Retinal pigment epithelial cell (primary cell): ENCODE measurements at places on chromosomes 5 and 9.

- no peak for DNase-seq
These were observed 62.2 kb upstream of the ANXA1 start for GRCh38 chr9:73089304-73089985.

GRCh38 chr9:100587375-100587774 lies 9.5 kb downstream of the CAVIN4 start:
- DNase-seq = no peak

DNA sequence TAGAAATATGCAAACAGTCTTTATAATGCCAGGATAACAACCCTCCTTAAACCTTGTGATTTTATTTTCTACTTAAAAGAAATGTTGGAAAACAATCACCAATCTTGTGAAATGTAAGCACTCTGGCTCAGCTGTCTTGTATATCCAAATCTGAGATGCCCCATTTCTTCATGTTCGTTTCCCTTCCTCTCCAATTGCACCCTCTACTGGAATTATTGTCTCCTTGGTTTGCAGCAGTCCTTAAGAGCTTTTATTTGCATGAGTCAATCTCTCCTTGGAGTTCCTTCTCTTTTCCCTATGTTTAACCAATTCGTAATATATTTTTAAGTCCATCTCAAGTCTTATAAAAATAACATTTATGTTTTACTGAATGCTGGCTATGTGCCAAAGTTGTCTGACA lies 362.0 kb upstream of the CDH10 start:
- DNase-seq = peak; percentile 34

DNA sequence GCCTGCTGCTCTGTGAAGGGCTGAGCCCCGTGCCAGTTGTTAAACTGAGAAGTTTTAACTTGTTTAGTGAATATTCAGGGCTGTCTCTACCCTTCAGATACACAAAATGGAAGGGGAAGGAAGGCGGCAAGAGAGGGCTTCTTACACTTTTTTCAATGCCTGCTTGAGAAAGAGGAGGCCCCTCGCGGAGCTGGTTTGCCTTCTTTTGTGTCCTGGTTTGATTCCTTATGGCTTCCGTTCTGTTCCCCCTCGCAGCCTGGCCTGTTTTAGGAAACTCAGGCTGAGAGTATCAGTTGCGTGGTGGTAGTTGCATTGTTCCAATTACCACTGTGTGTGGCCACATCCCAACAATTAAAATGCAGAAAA lies 1.0 kb downstream of the FAM53C start:
- DNase-seq = no peak

DNA sequence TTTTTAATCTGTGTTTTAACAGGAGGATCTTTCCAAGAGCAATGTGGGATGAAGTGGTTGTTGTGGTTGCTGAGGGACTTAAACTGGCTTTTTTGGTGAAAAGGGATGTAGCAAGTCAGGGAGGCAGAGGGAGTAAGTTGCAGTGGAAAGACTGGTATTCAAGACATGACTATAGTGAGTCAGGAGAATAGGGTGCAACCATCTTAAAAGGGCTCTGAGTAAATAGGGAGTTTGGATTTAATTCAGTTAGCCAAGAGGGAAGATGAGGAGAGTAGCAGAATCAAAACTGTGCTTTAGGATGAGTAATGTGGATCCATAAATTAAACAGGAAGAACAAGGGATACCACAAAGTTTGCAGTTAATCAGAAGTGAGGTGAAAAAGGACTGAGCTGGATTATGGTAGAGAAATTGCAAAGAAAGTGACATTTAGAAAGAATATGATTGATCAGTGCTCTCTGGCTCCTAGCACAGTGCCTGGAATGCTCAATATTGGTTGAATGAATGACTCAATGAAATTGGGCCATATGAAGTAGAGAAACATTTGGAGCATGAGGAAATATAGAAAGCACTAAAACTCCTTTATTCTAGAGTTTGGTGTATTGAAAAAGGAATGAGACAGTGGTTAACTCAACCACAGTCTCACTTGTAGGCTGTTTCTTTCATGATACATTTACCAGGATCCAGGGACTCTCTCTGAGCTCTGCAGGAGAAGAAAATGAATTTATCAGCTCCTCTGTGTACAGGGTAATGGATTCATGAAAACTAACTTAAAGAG lies 5.1 kb downstream of the POLR3G start:
- DNase-seq = no peak

- no peak for DNase-seq
These were observed 14.0 kb downstream of the SLC6A3 start for GRCh38 chr5:1431021-1431811.

DNA sequence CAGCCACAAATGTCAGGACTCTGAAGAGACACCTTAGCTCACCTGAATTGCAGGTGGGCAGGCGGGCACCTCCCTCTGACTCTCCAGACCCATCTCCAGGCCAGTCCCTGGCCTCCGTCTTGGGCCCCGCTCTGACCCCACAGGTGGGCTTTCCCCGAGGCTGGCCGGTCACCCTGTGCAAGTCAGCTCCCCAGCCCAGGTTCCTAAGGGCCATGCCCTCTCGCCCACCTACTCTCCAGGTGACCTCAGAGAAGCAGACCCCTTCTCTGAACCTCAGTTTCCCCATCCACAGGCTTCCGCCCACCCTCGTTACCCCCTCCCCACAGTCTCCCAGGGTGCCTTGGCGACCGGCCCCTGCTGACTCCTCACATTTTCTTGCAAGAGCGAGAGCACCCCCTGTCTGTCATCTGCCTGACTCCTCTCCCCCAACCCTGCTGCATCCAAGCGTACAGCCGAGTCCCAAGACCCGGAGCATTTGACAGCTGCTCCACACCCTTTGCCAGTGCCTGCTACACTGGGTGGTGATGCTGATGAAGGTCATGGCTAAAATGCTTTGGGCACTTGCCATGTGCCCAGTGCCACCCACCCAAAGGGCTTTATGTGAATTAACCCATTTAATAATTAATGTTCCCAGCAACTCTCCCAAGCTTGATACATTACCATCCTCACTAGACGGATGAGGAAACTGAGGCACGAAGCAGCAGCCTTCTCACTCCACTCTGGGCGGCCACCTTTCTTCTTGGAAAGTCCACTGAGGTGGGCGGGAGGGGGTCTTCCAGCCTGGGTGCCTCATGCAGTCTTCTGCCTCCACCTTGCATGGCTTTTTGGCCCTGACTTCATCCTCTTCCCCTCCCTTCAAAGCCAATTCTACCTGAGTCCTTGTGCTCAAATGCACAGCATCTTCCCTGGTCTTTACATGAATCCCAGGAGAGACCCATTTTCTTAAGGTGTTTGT lies 51.1 kb upstream of the ORM1 start:
- DNase-seq = no peak

DNA sequence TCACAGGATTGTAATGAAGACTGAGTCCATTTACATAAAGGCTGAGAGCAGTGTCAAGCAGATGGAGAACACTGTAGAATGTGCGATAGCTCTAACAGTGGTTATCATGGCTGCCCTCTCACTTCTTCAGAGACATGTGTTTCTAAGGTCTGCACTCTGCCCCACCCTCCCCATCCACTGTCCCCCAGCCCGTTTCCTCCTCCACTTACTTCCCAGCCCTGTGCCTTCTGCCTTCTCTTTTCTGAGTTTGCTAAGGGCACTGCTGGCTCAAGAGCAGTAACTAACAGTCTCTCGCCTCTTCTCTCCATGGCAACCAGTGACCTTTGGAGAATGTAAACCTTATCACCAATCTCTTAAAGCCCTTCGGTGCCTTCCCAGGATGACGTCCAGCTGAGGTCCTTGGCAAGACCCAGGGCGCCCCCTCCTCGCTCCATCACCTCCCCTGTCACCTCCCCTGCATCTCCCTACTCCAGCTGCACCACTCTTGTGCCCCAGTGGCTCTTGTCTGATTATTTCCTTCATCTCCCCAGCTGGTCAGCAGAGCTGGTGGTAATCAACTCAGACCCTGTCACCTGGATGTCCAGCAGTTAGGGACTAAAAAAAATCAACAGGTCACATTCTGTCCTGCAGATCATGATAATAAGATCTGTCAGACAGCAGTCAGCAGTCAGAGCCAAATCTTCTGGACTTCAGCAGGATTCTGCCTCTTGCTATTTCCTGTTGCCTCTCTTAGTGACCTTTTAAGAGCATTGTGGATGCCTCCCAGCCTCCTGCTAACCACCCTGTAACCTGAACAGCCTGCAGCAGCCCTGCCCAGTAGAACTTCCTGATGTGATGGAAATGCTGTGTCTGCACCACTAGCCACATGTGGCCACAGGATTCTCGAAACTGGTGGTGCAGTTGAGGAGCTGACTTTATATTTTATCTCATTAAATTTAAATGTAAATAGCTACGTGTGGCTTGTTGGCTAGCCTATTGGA lies 9.0 kb downstream of the FXN start:
- no peak for DNase-seq

DNA sequence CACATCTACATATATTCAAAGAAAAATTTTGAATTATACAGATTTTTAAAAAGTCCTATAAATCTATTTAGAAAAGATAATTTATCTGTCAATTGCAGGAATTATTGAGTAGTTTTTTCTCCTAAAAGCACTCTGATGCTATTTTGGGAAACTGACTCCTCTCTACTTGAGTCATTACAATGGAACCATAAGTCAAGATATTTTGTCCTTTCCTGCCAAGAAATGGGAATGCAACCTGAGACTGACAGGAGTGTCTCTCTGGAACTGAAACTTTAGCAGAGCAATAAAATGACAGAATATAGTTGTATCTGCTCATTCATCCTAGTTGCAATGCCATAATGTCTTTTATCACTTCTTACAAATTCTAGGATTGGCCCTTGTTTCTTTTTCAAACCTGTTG lies 48.6 kb downstream of the CARTPT start:
- DNase-seq = no peak

DNA sequence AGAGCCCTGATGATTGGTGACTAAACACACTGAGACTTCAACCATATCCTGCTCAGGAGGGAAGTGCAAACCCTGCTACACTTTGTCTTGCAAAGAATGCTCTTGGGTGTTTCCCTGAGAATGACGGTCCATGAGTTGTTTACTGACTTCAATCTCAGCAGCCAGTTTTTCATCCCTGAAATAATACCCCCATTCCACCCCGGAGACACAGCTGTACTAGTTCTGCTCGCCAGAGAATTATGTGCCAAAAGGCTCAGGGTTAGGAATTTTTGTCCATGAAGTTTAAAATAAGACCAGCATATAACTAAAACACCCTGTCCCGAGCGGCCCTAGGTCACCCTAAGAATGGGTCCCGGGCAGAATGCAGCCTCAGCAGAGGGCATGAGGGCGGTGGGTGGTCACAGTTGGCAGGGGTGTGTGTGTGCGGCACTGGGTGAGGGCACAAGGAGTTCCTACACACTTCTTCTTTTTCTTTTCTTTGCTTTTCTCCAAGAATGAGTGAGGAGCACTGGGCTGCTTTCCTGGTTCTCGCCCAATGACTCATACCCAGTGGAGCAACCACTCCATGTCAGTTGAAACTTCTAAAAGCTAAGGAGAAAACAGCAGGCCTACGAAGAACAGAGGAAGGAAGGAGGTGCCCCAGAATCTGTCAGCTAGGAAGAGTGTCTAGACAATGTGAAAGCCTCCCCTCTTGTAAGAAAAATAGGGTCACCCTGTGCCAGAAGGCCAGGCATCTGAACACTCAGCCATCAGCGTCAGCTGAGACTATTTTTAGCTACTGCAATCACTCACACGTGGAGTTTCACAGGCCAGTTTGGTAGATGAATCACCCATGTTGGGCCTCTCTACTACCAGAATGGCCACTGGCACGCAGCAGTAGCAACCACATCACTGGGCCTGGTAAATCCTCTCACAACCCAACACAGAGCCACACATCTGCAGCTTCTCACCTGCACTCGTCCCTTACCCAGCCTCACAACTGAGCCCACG lies 105.9 kb downstream of the DPYSL3 start:
- peak; percentile 95 for DNase-seq

DNA sequence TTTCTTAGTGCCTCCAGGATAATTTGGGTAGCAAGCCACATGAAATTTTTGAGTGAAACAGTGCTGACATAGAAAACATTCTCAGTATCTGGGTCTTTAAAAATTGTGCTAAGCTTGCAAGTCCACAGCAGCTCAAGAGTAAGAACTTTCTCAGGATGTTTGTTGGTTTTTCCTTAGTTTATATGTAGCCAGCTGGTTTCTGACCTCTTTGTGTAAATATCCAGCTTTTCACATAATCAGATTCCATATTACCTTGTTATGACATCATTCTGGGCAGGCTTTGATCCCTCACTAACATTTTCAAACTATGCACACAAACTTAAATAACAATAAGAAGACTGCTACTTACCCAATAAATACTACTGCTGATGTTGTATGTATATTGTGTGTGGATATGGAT lies 82.9 kb upstream of the VCAN start:
- DNase-seq = no peak

GRCh38 chr9:100425758-100426157 lies 1.2 kb upstream of the MSANTD3 start:
- no peak for DNase-seq

- no peak for DNase-seq
These were observed 90.1 kb upstream of the SLC12A2 start for GRCh38 chr5:127993476-127993875.

DNA sequence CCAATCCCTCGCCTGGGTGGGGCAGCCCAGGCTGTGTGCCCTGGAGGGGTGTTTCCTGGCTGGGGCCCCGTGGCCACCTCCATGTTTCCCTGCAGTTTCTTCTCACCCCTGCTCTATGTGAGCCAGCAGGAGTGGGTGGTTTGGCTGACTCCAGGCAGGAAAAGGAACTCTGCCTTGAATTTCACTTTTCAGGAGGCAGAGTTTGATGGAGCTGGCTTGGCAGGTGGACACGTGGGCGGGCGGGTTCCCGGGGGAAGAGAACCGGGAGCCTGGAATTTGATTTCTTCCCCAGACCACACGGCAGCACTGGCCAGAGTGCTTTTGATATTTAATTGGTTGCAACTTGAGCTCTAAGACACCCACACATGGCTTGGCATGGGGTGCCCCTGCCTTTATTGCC lies 119.8 kb upstream of the PANK3 start:
- DNase-seq = no peak

GRCh38 chr9:121738968-121739367 lies 87.5 kb downstream of the DAB2IP start:
- no peak for DNase-seq

DNA sequence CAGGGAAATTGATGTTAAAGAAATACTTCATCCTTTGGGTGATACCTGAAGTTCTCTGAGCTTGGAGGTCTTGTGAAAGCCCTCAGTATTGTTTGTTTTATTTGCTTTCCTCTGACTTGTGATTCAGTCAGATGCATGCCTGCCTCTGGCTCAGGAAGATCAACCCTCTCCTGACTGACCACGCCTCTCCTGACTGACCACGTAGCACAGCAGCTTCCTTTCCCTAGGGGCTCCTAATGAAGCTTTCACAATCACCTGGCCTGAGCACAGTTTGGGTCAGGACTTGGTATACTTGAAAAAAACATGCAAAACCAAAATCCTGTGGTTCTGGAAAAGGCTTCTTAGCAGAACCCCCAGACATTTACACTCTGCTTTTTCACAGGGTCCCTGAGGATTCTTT lies 3.8 kb downstream of the TGFBI start:
- DNase-seq = no peak

- DNase-seq = no peak
These were observed 38.5 kb downstream of the PCDHGC5 start for GRCh38 chr5:141527426-141527825.

DNA sequence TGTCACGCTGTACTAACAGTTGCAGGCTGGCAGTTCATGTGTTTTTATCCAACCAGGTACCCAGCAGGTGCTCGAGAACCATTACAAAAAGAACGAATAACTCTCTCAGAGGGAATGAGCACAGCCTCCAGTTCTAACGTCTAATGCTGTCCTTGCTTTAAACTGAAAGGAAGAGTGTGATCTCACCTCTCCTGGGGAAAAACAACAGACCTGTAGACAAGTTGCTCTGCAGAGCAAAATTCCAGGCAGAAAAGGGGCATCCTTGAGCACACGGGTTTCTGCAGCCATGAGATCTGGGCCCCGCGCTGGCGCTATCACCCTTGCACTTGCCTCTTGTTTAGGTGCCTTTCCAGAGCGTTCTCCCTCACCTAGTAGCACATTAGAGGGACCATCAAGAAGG lies 92.5 kb upstream of the DNAH5 start:
- no peak for DNase-seq

- no peak for DNase-seq
These were observed 169.4 kb downstream of the APBA1 start for GRCh38 chr9:69502671-69503301.
